ENCODE measurements at places on chromosomes 12 and 14. TPM values are rescaled to one million over a fixed set of nuclear protein-coding genes. Genes with fewer than 3 reads are reported as not detected.
A peak's percentile ranks its signal among the peaks of the same experiment; 100 is the strongest.

PTPRQ gene
- not detected for total RNA-seq

DNA sequence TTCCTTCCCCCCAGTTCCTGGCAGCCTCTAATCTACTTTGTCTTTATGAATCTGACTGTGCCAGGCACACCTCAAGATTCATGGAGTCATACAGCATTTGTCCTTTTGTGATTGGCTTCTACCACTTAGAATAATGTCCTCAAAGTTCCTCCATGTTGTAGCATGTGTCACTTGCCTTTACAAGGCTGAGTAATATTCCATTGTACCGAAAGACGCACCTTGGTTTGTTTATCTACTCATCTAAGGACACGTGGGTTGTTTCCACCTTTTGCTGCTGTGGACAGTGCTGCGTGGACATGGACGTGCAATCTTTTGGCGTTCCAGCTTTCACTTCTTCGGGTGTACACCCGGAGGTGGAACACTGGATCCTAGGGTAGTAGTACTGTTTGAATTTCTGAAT, 33.5 kb downstream of the ANAPC7 start:
- no peaks in the 10 kb centered on the region for H3K4me1 ChIP-seq
- no peak for DNase-seq
- H3K4me3 ChIP-seq: no peak overlapping the region
- H3K27me3 ChIP-seq: no peaks in the 10 kb centered on the region
- no peak overlapping the region for H3K27ac ChIP-seq
- H3K36me3 ChIP-seq: peaks cover 18% of the 10 kb centered on the region

RFLNA gene
- total RNA-seq: not detected

- H3K27me3 ChIP-seq: peaks cover 32% of the 10 kb centered on the region
- DNase-seq: peak; percentile 33
- no peaks in the 10 kb centered on the region for H3K36me3 ChIP-seq
- peak within 1 kb of the TSS; percentile 54 for H3K4me3 ChIP-seq
- no peak within 1 kb of the TSS for H3K27ac ChIP-seq
These were observed at the start of gene KIF26A for GRCh38 chr14:104138098-104138717. KIF26A (plus strand) TSS chr14:104138587; CDS start chr14:104138723, 136 bp downstream.

TMEM117 gene
- total RNA-seq: 1.6 TPM

- no peaks in the 10 kb centered on the region for H3K27me3 ChIP-seq
- H3K4me3 ChIP-seq: no peak overlapping the region
- H3K36me3 ChIP-seq: peaks cover 47% of the 10 kb centered on the region
- peak overlapping the region; percentile 89 for H3K27ac ChIP-seq
These were observed 7.0 kb downstream of the MLF2 start for GRCh38 chr12:6745741-6746525.

- no peak overlapping the region for H3K4me3 ChIP-seq
- DNase-seq: no peak
- peaks cover 11% of the 10 kb centered on the region for H3K36me3 ChIP-seq
- H3K27me3 ChIP-seq: no peaks in the 10 kb centered on the region
These were observed 33.9 kb downstream of the SPTLC2 start for GRCh38 chr14:77582511-77582910.

ADGRD1 gene
- 0.23 TPM for total RNA-seq

All from activated CD4-positive, alpha-beta memory T cell treated with anti-CD3 and anti-CD28 coated beads, Interleukin-2, amount 10 ng/mL, durations not matched to agents 7 days and 5 days (primary cell).